Astrocyte (in vitro differentiated cells and primary cell): ENCODE measurements at places on chromosomes 7 and 10.
A peak's percentile ranks its signal among the peaks of the same experiment; 100 is the strongest.

- DNase-seq: peak; percentile 38
Observed at GRCh38 chr7:106600569-106601373, 60.2 kb downstream of the CCDC71L start.

GRCh38 chr7:16668049-16668858 lies 22.3 kb downstream of the BZW2 start:
- DNase-seq: peak; percentile 100

- DNase-seq: no peak
Observed at GRCh38 chr7:10120936-10121335, 852.7 kb upstream of the PHF14 start.

GRCh38 chr7:91435381-91436059 lies 171.3 kb downstream of the FZD1 start:
- no peak for DNase-seq
